Brain microvascular endothelial cell (primary cell): ENCODE measurements at places on chromosomes 7 and 10.

GRCh38 chr10:102254426-102254825 lies 9.1 kb downstream of the GBF1 start:
- no peak for DNase-seq

DNA sequence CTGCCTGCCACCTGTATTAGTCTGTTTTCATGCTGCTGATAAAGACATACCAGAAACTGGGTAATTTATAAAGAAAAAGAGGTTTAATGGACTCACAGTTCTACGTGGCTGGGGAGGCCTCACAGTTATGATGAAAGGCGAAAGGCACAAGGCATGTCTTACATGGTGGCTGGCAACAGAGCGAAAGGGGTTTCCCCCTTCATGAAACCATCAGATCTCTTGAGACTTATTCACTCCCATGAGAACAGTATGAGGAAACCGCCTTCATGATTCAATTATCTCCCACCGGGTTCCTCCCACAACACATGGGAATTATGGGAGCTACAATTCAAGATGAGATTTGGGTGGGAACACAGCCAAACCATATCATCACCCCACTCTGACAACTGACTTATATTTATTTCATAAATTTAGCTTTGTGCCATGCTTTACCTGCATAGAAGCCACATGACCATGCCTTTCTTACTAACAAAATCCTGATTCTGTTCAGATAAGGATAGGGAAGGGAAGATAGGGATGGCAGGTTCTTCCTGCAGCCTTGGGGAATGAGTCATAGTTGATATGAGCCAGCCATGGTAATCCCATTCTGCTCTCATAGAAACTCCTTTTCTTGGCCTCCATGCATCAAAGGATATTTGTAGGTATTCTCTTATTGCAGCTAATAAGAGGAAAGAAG lies 191.3 kb upstream of the AGK start:
- peak; percentile 9 for DNase-seq

GRCh38 chr7:39904077-39904486 lies 46.0 kb upstream of the CDK13 start:
- peak; percentile 9 for DNase-seq

GRCh38 chr7:133253519-133253875 lies 619 bp downstream of the EXOC4 start:
- no peak for DNase-seq

DNA sequence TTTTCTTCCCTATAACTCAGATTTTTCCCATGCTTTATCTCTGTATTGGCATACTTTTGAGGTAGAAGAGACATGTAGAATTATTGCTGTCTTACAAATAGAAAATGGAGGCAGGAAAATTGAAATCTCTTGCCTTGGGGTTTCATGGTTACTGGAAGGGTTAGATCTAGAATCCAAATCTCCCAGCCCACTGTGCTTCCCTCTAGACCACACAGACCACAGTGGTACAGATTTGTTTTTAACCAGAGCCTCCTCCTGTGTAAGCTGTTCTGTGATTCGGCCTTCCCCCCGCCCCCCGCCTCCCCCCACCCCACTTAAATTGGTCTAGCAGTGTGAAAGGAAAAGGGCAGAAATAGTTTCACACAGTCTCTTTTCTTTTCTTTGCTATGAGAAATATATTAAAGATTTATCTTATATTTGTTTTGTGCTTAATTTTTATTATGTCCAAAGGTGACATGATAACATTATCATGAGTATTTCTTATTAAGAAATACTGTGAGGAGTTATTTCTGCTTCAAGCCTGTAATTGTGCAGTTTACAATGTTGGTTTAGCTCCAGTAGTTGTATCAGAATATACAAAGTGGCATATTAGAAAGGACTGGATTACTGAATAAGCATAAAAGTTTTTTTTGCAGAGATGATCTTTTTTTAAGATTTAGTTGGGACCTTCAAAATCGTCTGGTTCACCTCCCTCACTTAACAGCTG lies 368.8 kb upstream of the BMPER start:
- DNase-seq = no peak

DNA sequence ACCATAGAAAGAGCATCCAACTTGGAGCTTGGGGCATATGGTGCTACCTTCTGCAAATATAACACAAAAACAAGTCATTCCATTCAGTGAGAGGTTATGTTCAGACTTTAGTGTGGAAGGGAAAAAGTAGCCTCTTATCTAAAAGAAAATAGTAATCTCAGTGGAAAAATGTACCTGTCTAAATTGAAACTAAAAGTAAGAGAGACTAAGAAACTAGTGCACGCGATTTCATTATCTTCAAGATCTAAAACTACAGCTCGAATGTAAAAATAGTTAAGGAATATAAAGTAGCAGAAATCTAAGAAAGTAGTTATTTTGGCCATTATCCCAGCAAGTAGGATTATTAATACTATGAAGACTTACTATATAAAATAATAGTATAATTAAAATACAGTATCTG lies 233.0 kb upstream of the PPP1R3A start:
- no peak for DNase-seq

- DNase-seq = no peak
Observed at GRCh38 chr10:44030738-44031137, 354.2 kb downstream of the CXCL12 start.

GRCh38 chr7:2638224-2638991 lies 6.6 kb downstream of the TTYH3 start:
- DNase-seq = peak; percentile 39

GRCh38 chr10:116634126-116634975 lies 13.6 kb downstream of the PNLIPRP2 start:
- no peak for DNase-seq

DNA sequence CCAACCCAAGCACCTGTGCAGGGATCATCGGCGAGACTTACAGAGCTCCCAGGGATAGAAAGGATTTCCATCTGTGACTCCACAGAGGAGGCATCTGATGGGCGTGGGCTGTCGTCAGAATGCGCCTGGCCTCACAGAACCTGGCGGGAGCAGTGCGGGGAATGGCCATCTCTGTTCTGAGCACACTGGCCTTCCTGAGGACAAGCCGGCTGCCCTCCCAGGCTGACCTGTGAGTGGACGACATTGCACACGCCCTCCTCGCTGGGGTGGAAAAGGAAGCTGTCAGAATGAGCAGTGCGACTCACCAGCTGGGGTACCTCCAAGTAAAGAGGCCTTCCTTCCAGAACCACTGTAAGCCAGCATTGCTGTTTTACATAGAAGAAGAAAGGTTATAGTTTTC lies 234.6 kb upstream of the PITRM1 start:
- DNase-seq = no peak

- DNase-seq = no peak
Observed at GRCh38 chr7:95503271-95504131, 17.8 kb downstream of the ASB4 start.

GRCh38 chr7:8211725-8212096 lies 50.3 kb downstream of the ICA1 start:
- DNase-seq = no peak
